Hematopoietic multipotent progenitor cell treated with erythropoietin and hydrocortisone succinate and interleukin-3 and kit ligand, for 15 days (in vitro differentiated cells): ENCODE measurements at places on chromosomes 6 and 20.

GRCh38 chr20:62286493-62287064 is 16.2 kb upstream of the ADRM1 start:
- DNase-seq, result no peak

GRCh38 chr6:25447570-25447929 is 168.4 kb downstream of the CARMIL1 start:
- no peak for DNase-seq

- DNase-seq, result no peak
Measured at GRCh38 chr6:117558818-117559217, 43.5 kb downstream of the GOPC start.

DNA sequence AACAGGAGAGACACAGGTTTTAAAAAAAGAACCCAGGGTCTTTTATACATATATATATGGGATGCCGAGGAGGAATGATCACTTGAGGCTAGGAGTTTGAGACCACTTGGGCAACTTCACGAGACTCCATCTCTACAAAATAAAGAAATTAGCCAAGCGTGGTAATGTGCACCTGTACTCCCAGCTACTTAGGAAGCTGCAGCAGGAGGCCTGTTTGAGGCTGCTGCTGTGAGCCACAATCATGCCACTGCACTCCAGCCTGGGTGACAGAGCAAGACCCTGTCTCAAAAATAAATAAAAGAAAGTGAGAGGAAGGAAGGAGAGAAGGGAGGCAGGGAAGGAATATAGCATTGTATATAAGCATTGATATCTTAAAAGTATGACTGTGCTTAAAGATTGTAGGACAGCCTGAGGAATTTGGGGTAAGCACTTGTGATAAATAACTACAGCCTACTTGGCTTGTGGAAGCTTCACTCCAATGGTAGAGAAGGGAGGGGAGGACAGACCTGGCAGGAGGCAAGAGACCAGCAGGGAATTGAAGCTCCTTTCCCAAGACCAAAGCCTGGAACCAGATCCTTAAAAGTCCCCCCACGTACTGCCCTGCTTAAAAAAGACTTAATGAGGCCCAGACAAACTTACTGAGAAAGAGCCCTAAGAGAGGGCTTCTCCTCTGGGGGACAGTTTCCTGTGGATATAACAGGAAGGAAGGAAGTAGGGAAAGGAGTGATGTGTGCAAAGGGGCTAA is 2.5 kb upstream of the SNTA1 start:
- no peak for DNase-seq

DNA sequence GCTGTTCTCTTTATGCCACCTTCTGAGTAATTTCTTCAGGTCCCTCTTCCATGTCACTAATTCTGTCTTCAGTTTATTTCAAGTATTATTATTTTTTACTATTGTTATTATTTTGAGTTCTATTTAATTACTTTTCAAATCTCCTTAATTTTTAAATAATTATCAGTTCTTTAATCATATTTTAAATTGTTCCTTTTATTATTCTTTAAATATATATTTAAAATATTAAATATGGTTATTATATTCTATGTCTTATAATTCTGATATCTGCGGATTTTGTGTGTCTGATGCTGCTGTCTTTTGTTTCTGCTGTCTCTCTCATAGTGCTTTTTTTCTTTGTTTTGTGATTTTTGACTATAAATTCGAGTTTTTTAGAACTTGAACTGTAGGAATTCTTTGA is 2.2 kb downstream of the POLR1H start:
- DNase-seq, result no peak

DNA sequence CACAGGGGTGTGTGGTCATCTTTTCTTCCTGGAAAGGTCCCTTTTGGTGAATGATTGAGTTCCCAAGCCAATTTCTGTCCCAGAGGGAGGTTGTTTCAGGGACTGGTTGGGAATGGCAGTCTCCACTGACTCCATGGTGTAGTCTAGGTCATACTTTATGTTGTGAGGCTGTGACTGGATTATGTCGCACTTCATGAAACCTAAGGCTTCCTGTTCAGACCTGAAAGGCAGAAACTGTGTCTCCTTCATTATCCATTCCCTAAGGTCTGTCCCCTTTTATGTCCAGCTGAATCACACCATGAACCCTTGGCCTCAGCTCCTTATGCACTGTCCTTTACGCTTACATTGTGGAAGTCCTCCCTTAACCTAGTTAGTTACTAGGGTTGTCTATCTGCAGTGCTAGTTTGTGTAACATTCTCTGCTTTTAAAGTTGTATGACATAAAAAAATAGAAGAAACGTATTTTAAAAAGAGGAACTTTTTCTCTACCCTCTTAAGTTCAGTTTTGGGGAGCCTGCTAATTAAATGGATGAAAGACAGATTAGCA is 191.3 kb downstream of the JARID2 start:
- no peak for DNase-seq
